ENCODE measurements at places on chromosomes 4 and X. TPM values are rescaled to one million over a fixed set of nuclear protein-coding genes. Genes with fewer than 3 reads are reported as not detected.

DNA sequence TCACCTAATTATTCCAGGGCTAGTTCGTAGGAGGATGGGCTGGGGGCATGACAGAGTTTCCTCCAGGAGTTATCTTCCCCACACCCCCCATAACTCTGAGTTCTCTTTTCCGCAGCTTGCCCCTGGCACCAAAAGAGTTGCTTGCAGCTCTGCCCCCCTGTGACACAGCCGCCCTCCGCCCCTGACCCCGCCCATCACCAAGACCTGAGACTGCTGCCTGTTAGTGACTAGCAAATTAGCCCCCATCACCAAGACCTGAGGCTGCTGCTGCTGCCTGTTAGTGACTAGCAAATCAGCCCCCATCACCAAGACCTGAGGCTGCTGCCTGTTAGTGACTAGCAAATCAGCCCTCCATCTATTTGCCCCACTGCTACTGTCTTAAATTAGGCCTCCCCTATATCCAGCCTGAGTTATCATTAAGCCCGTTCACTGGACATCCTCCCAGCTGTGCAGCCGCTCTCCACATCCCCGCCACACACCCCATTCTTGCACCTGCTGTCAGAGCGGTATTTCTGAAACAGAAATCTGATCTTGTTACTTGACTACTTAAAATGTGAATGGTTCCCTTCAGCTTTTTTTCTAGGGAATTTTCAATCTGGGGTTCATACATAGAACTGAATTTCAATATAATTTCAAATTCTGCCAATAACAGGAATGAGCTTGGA lies 1.5 kb upstream of the PAPSS1 start:
- no peaks in the 10 kb centered on the region for H3K27me3 ChIP-seq
- H3K27ac ChIP-seq, result peak overlapping the region; percentile 82
- peak; percentile 18 for DNase-seq
- H3K4me1 ChIP-seq, result peaks cover 36% of the 10 kb centered on the region

DNA sequence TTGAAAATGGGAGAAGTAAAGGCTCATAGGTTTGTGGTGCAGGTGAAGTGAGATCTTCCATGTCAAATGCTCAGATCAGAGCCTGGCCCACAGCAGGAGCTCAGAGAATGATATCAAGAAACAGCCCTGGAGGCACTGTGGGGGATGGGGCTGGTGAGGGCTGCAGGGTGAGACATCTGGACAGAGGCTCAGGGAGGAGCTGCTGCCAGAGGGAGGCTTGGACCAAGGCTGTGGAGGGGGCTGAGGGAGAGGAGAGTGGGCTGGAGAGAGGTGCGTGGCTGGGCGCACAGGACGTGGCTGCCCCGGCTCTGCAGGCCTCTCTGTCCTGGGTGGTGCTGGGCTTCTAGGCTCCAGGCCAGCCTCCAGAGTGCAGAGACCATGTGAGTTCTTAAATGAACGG lies 5.6 kb downstream of the SORCS2 start:
- H3K27me3 ChIP-seq, result peaks cover 72% of the 10 kb centered on the region
- H3K4me3 ChIP-seq, result no peak overlapping the region
- H3K4me1 ChIP-seq, result no peaks in the 10 kb centered on the region
- H3K36me3 ChIP-seq, result peaks cover 2% of the 10 kb centered on the region

- H3K27me3 ChIP-seq, result no peaks in the 10 kb centered on the region
- H3K27ac ChIP-seq, result no peak overlapping the region
- no peaks in the 10 kb centered on the region for H3K4me1 ChIP-seq
Measured at GRCh38 chr4:138522366-138522765, 280.2 kb upstream of the SLC7A11 start.

DNA sequence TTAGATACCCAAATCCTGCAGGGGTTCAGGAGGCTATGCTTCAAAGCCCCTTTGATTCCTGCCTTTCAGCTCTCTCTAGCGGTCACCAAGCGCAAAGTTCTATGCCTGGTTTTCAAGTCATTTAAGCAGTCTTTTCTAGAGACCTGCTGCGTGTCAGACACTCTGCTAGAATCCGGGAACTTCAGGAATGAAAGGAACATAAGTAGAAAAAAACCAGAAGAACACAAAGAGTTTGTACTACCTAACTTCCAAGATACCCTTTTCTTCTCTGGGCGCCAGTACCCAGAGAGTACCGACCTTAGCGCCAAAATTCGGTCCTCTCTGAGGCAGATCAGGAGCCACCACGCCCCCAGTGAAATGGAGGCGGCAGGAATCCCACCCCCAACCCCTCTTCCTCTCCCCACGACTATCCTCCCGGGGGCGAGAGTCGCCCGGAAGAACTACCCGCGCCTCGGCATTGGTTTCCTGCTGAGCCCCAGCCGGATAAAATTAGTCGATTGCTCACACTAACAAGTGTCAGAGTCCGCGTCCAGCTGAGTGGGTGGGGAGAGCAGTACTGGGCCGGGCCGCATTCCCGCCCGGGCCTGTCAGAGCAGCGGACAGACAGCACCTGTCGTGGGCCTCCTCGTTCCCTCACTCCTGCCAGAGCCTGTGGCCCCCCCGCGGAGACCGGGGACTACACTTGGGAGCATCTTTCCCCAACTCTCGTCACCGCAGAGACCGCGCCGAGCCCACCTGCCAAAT lies 78.8 kb downstream of the RLIM start:
- H3K4me3 ChIP-seq, result peak overlapping the region; percentile 87
- no peaks in the 10 kb centered on the region for H3K36me3 ChIP-seq
- H3K27ac ChIP-seq, result peak overlapping the region; percentile 41
- no peaks in the 10 kb centered on the region for H3K27me3 ChIP-seq
- peak; percentile 10 for DNase-seq

- H3K4me1 ChIP-seq, result peaks cover 8% of the 10 kb centered on the region
- H3K27ac ChIP-seq, result peak overlapping the region; percentile 2
- H3K27me3 ChIP-seq, result peaks cover 52% of the 10 kb centered on the region
- no peak overlapping the region for H3K4me3 ChIP-seq
- no peak for DNase-seq
- H3K36me3 ChIP-seq, result no peaks in the 10 kb centered on the region
Measured at GRCh38 chr4:122710434-122711308, 21.8 kb upstream of the BBS12 start.

- H3K4me3 ChIP-seq, result no peak overlapping the region
- H3K27ac ChIP-seq, result no peak overlapping the region
- DNase-seq, result no peak
- H3K4me1 ChIP-seq, result peaks cover 13% of the 10 kb centered on the region
- H3K27me3 ChIP-seq, result peaks cover 70% of the 10 kb centered on the region
Measured at GRCh38 chr4:8866828-8867623, 4.6 kb downstream of the HMX1 start.

The CXorf49 gene
- total RNA-seq, result not detected

The TRPC5OS gene
- total RNA-seq, result not detected
